ENCODE measurements at places on chromosomes 6 and 20. TPM values are rescaled to one million over a fixed set of nuclear protein-coding genes. Genes with fewer than 3 reads are reported as not detected.

BPIFB4 gene
- total RNA-seq, result not detected

TRIM31 gene
- not detected for total RNA-seq

TMC2 gene
- total RNA-seq, result 1.5 TPM

HLA-DOA gene
- total RNA-seq, result 2.5 TPM

EEF1A2 gene
- total RNA-seq, result 500 TPM

CST4 gene
- not detected for total RNA-seq

EPHA7 gene
- 20.8 TPM for total RNA-seq

CLDN20 gene
- total RNA-seq, result not detected

ZC2HC1B gene
- not detected for total RNA-seq

DPPA5 gene
- total RNA-seq, result not detected

APCDD1L gene
- total RNA-seq, result not detected

ZBTB9 gene
- total RNA-seq, result 7.1 TPM

LY6G6F gene
- not detected for total RNA-seq

IPCEF1 gene
- 28.7 TPM for total RNA-seq

NHLRC1 gene
- 4.7 TPM for total RNA-seq
